Activated T-cell treated with anti-CD3 and anti-CD28 coated beads for 24 hours (primary cell): ENCODE measurements at places on chromosomes 12 and 14.

GRCh38 chr12:19183121-19183838, 53.7 kb downstream of the PLEKHA5 start:
- no peak for DNase-seq

GRCh38 chr14:103109535-103110441, 13.5 kb upstream of the TNFAIP2 start:
- DNase-seq, result no peak

DNA sequence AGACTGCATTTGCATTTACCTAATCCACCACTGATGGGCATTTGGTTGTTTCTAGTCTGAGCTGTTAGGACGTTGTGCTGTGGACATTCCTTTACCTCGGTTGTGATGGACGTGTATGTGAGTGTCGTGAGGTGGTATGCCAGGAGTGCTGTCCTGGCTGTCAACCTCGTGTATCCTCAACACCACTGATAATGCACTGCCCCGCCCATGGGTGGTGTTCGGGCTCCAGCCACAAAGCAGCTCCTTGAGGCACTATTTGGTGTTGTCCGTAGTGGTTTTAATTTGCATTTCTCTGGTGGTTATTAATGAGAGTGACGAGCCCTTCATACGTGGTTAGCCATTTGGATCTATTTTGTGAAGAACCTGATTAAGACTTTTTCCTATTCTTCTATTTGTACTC, 87.6 kb downstream of the PPP2R5C start:
- DNase-seq, result no peak

- DNase-seq, result no peak
Observed at GRCh38 chr12:50567926-50568325, 63.1 kb downstream of the DIP2B start.

DNA sequence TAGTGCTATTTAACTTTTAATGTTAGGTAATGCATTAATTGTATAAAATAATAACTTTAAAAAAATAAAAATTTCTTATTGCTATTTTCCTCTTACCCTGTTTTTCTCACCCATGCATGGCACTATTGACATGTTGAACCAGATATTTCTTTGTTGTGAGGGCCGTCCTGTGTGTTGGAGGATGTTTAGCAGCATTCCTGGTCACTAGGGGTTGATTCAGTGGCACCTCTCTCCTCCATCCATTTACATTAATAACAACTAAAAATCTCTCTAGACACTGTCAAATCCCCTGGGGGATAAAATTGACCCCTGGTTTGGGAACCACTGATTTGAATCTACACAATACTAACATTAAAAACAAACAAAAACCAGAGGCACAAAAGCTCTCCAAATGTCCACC, 147.5 kb upstream of the MIS18BP1 start:
- no peak for DNase-seq
